Gastrocnemius medialis (tissue), 4 donors: ENCODE measurements at places on chromosomes 1 and 21.

DNA sequence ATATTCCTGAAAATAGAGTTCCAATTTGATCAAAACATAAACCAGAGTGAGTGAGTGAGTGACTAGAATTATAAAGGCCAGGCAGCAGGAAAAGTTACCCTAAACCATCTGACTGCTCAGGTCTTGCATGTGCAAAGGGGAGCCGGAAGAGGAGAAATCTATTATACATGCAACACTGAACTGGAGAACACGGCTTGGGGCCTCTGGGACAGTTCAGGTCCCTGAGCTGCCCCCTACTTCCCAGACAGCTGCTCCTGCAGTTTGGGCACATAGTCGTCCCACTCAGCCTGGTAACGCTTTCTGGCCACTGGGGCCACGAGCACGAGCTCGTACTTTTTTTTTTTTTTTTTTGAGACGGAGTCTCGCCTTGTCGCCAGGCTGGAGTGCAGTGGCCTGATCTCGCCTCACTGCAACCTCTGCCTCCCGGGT is 40.1 kb downstream of the PTPRC start:
- no peak for DNase-seq

- peak; percentile 73 for DNase-seq
These were observed 22.7 kb downstream of the INAVA start for GRCh38 chr1:200917291-200917817.

GRCh38 chr1:31122741-31123140 is 57.2 kb upstream of the PUM1 start:
- no peak for DNase-seq

- no peak for DNase-seq
These were observed 291.0 kb downstream of the GRIK1 start for GRCh38 chr21:29648710-29649240.

- no peak for DNase-seq
These were observed 137.5 kb downstream of the NOS1AP start for GRCh38 chr1:162206749-162207635.

DNA sequence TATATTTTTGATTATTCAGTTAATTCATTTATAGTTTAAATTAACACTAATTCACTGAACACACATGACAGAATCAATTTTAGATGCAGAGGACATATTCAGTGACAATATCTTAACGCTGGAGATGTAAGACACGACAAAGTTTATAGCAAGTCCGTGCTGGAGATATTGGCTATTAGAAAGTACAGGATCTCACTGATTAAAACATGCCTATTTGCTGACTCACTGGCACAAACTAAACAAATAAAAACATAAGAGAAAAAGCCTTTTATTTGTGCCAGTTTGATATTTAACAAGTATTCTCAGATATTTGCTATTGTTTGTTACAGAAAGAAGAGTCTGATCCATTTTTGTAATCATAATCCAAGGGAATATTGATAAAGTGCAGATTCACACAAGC is 1122.9 kb upstream of the B3GALT2 start:
- DNase-seq = no peak

- DNase-seq = no peak
These were observed 3.1 kb upstream of the BLACAT1 start for GRCh38 chr1:205458777-205459566.

- no peak for DNase-seq
These were observed 97.8 kb downstream of the SLC45A1 start for GRCh38 chr1:8415526-8416278.

DNA sequence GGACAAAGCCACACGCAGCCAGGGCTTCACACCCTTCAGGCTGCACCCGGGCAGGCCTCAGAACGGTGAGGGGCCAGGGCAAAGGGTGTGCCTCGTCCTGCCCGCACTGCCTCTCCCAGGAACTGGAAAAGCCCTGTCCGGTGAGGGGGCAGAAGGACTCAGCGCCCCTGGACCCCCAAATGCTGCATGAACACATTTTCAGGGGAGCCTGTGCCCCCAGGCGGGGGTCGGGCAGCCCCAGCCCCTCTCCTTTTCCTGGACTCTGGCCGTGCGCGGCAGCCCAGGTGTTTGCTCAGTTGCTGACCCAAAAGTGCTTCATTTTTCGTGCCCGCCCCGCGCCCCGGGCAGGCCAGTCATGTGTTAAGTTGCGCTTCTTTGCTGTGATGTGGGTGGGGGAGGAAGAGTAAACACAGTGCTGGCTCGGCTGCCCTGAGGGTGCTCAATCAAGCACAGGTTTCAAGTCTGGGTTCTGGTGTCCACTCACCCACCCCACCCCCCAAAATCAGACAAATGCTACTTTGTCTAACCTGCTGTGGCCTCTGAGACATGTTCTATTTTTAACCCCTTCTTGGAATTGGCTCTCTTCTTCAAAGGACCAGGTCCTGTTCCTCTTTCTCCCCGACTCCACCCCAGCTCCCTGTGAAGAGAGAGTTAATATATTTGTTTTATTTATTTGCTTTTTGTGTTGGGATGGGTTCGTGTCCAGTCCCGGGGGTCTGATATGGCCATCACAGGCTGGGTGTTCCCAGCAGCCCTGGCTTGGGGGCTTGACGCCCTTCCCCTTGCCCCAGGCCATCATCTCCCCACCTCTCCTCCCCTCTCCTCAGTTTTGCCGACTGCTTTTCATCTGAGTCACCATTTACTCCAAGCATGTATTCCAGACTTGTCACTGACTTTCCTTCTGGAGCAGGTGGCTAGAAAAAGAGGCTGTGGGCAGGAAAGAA is 8.1 kb downstream of the PSRC1 start:
- DNase-seq = peak; percentile 84

- DNase-seq = no peak
These were observed 25.4 kb downstream of the PTPRC start for GRCh38 chr1:198664068-198664788.

- no peak for DNase-seq
These were observed 69.0 kb upstream of the DEPDC1 start for GRCh38 chr1:68565923-68566322.
